ENCODE measurements at places on chromosomes 7 and 10.

GRCh38 chr7:134781171-134781570, 1.7 kb downstream of the CALD1 start:
- DNase-seq: no peak

DNA sequence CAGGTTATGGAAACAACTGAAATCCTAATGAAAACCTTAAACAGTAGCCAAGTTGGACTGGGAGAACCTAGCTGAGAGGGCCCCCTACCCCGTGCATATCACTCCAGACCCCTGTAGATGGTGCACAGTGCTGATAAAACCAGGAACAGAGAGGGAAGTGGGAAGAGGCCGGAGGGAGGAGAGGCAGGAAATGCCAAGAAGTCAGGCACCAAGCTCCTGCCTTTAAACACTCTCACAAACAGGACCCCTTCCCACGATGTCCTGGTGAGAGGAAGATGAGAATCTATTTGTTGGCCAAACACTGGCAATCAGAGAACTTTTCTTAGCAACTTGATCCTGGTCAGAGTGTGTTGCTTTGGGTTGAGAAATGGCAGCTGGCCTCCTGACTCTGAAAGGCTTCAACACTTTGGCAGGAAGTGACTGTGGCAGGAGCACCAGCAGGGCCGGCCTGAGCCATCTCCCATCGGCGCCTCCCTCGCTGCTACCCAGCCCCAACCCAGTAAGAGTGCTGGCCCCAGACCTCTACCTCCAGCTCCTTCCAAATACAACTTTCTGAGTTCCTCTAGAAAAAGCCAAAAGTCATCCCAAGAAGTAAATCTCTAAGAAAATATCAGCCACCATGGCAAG, 39.5 kb downstream of the GSDME start:
- DNase-seq: no peak

- DNase-seq: no peak
These were observed 32.7 kb downstream of the STK17A start for GRCh38 chr7:43615558-43616145.

GRCh38 chr10:98270073-98270740, 2.2 kb upstream of the LOXL4 start:
- DNase-seq: no peak

- no peak for DNase-seq
These were observed 218.5 kb upstream of the TMEM196 start for GRCh38 chr7:19991936-19992335.

- DNase-seq: no peak
These were observed 100.2 kb downstream of the KCND2 start for GRCh38 chr7:120373174-120373573.

DNA sequence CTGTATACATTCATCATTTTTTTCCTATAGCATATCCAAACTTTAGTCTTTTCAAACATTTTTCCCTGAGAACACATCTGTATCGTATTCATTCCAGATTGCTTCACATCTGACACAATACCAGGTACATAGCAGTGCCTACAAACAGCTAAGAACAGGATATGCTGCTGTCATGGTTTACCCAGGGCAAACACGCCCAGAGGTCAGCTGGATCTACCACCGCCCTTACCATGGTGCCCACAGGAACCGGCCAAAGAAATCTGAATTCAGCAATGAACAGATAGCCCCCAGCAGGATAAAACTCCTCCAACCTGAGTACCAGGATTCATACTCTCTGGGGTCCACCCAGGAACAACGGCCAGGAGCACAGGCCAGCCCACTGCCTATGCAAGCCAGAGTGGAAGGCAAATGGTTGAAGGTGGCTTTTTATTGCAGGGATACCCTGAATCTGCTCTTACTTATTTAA, 43.0 kb downstream of the TNS3 start:
- no peak for DNase-seq

- DNase-seq: no peak
These were observed 232.8 kb downstream of the SKAP2 start for GRCh38 chr7:26631601-26632000.

- no peak for DNase-seq
These were observed 43.2 kb downstream of the CCNY start for GRCh38 chr10:35379226-35380137.

DNA sequence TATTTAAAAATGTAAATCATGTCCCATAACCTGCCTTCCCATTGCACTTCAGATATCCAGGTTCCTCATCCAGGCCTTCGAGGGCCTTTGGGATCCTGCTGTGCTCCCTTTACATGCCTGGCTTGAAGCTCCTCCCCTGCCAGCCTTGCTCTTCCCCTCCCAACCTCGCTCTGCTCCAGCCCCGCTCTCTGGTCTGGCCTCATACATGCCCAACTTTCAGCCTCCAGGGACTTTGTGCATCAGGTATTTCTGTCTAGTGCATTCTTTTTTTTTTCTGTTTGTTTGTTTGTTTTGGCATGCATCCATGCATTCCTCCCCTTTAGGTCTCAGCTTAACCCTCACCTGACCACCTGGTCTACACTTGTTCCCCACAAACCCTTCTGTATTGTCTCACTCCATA, 160.3 kb downstream of the SNX10 start:
- DNase-seq: no peak

DNA sequence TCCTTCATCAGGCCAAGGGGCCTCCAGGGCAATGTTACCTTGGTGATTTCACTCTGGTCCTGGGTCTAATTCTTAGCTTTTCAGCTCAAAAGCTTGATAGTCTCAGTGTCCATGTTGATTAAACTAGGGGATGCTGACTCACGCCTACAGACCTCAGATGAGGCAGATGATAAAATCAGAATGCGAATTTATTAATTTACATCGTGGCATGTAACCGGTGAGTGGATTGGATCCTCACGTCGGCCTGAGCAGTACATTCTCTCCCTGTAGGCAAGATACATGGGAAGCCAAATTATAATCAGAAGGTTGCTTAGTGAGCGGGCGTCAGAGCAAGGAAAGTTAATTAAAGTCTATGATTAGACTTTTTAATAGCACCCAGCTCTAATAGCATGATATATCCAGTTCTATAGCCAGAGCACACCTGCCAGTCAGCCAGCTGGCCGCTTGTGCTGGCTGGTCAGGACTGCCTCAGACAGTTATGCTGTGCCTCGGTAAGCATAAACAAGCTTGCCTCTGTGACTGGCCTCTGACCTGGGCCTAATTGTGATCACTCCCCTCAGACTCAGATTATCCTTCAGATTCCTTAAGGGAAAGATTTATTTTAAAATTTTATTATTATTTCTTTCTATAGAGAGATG, 20.2 kb upstream of the CPA5 start:
- no peak for DNase-seq

GRCh38 chr10:26454891-26455290, 16.8 kb downstream of the APBB1IP start:
- DNase-seq: no peak

DNA sequence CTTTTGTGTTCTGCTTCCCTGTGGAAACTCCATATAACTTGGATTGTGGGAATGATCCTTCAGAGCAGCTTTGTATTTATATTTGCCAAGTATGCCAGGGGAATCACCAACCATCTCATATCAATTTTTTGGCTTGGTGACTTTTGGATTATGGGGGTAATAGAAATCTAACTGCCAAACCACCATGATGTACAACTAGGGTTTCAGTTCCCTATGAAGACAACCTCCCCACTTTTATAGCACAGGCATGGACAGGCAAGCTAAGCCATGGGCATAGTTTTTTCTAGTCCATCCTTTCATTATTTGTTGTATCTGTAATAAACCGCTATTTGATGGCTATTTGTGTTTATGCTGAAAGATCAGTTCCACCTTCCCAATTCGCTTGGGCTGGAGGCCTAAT, 17.7 kb downstream of the NPY start:
- DNase-seq: no peak

DNA sequence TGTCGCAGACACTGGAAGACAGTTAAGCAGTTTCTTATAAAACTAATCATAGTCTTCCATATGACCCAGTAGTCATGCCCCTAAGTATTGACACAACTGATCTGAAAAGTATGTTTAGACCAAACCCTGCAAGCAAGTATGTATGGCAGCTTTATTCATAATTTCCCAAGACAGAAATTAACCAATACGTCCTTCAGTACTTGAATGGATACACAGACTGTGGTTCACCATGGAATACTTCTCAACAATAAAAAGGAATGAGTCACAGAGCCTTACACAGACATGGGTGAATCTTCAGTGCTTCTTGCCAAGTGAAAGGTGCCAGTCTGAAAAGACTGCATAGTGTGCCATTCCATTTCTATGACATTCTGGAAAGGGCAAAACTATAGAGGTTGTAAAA, 50.2 kb upstream of the AKR1E2 start:
- DNase-seq: no peak

- no peak for DNase-seq
These were observed 99.2 kb upstream of the PDLIM1 start for GRCh38 chr10:95389982-95390381.

DNA sequence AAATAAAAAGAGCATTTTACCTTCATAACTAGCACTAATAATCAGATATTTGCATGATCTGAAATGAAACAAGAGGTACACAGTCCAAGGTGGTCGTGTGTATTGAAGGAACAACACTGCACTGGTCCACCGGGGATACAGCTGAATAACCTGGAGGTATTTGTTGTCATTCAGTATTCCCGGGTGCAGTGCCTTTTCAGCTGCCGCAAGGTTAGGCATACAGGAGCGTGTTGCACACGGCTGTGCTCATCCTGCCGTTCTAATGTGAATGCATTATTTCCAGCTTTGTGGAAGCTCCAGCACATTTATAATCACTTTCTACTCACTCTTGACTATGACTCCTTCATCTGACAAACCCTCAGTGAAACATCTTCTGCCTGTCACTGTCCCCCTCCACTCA, 377.8 kb downstream of the GFRA1 start:
- no peak for DNase-seq

GRCh38 chr7:65219623-65220022, 154.0 kb upstream of the ZNF92 start:
- no peak for DNase-seq

DNA sequence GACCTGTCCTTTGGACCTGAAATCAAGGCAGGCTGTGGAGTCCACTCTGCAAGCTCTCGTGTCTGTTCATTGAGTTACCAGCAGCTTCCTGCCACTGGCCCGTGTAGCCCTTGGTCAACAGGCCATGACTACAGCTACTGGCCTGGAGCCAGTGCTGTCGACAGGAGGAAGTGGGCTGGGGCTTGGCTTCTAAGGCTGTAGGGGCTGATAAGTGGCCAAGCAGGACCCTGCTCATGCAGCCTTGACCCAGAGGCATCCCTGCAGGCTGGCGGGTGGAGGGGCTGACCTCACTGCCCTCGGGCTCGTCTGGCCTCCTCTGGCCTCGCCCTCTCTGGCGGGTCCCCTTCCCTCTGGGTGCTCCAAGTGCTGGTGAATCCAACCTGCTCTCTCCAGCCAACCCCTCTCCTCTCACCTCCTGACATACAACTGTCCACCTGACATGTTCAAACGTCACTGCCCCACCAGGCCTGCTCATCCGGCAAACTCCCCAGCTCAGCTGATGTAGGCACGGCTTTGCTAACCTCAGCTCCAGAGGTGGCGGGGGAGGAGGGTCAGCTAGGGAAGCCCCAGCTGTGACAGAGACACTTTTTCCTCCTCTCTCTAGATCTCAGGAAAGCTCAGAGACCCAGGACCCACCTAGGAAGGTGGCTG, 188.6 kb upstream of the LYZL2 start:
- no peak for DNase-seq

- DNase-seq: no peak
These were observed 8.6 kb downstream of the FBXW4 start for GRCh38 chr10:101686133-101686925.

DNA sequence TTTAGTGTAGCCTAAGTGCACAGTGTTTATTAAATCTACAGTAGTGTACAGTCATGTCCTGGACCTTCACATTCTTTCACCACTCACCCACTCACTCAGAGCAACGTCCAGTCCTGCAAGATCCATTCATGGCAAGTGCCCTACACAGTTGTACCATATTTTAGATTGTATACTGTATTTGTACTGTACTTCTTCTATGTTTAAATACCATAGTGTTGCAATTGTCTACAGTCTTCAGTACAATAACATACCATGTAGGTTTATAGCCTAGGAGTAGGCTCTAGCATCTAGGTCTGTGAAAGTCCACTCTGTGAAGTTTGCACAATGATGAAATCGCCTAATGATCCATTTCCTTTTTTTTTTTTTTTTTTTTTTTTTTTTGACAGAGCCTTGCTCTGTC, 12.0 kb downstream of the EEPD1 start:
- DNase-seq: no peak

DNA sequence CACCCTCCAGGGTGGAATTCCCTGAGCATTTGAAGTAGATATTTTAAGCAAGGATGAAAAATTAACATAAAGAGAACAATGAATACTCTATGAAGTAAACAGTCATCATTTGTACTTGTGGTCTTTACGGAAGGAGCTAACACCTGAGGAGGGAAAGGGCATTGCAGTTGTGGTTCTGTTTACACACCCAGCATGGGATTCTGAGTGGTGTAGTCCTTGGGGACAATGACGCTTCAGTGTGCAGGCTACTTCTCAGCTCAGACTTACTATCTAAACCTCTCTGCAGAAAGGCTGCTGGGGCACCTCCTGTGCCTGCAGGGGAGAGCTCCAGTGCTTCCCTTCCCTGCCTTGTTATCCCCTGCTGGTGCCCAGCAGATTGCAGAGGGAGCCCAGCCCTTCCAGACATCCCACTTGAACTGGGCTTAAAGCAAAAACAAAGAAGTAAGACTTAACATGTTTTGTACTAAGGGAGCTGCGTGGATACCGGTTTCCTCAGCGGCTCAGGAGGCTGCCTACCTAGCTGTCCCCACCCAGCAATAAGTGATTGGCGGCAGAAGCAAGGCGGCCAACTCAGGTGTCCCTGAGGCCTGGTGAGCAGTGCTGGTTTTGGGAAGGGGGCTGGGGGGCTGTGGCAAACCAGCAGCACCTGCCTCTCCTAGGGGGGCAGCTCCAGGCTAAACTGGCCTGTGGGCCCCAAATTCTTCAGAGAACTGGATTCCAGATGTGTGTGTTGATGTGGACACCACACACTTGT, 89.1 kb downstream of the CELF2 start:
- no peak for DNase-seq

GRCh38 chr7:37694208-37695094, 10.9 kb downstream of the GPR141 start:
- no peak for DNase-seq

GRCh38 chr7:6268023-6268900, 4.2 kb downstream of the CYTH3 start:
- DNase-seq: no peak

GRCh38 chr7:142689439-142690120, 59.7 kb upstream of the PRSS1 start:
- DNase-seq: no peak

DNA sequence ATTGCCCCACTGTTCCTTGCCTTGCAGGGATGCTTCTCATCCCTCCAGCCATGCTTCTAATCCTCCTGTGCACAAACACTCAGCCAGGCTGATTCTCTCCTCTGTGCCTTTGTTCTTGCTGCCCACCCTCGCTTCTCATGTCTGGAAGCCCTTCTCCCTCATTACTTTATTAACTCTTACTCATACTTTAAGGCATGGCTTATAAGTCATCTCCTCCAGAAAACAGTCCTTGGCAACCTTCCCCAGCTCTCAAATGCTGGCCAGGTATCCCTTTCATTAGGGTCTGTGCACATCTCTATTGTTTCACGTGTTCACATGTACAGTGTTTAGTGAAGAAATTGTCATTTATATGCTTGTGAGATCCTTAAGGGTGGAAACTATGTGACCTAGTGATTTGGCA, 62.9 kb downstream of the ITGB8 start:
- DNase-seq: no peak

- no peak for DNase-seq
These were observed 94.2 kb upstream of the IGFBP3 start for GRCh38 chr7:46015107-46015868.
